Natural killer cell (primary cell): ENCODE measurements at places on chromosomes 11 and 22. TPM values are rescaled to one million over a fixed set of nuclear protein-coding genes. Genes with fewer than 3 reads are reported as not detected.

DNA sequence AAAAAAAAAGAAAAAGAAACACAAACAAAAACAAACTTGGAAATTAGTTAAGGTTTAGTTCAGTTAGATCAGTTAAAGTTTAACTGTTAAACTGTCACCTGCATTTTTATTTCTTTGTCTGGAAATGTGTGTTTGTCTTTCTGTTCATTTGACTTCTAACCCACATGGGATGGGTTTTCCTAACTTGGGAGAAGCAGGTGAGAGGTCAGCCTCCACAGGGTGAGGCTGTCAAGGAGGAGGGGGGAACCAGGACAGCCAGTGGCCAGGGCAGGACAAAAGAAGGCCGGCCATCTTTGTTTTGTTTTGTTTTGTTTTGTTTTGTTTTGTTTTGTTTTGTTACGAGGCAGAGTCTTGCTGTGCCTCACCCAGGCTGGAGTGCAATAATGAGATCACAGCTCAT lies 13.4 kb upstream of the GCAT start:
- DNase-seq, result no peak

DNA sequence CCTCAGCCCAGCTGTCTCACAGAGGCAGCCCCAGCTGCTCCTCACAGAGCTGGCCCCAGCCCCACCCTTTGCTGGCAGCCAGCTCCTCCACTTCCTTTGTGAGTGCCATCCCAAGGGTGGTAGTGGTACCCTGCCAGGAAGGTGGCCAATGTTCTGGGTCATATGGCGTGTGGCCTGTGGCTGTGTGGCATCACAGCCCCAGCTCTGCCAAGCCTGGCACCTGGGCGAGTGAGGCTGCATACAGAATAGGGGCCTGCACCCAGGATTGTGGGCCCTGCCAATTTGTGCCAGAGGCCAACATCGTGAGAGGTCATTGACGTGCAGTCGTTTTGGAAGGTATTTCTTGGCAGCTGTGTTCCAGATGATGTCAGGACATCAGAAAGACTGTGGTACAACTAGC lies 10.7 kb downstream of the TUB start:
- DNase-seq, result no peak

DNA sequence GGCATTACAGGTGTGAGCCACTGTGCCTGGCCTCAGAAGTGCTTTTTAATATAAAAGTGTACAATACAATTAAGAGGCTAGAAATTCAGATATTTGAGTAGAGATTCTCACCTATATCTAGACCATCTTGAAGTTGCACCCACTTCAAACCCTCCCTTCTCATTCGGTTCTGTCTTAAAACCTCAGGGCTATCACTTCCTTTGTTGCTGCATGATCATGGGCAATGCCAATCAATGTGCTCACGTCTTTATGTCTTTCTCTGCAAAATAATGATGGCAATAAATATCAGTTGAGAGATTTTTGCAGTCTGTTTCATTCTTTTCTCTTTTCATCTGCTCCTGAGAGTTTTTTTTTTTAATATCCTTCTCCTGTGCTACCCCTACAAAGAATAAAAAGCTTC lies 9.3 kb upstream of the NUP160 start:
- no peak for DNase-seq

The RAG2 gene
- total RNA-seq, result not detected

DNA sequence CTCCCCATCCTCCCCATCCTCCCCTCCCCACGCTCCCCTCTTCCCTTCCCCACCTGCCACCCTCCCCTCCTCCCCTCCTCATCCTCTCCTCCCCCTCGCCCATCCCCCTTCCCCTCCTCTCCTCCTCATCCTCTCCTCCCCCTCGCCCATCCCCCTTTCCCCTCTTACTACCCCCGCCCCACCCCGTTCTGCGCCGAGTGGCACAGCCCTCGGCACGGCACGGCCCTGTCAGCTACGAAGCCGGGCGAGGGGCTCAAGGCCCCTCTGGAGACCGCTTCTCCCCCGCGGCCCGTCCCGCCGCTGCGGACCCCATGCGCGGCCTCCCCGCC lies 449.9 kb downstream of the OPCML start:
- peak; percentile 8 for DNase-seq

DNA sequence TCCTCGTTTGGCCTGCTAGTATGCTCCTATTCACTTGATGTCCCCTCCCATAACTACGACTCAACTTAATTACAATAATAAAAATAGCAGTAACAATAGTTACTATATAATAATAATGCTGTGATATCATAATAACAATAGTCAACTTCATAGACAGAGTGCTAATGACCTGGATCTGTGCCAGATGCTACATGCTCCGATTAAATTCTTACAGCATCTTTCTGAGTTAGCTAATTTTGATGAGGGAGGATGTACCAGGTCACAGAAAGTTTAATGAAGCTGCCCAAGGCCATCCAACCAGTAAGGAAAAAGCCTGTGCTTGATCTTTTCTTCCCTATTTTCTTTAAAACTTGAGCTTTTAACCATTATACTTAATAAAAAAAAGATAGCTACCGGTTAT lies 413.4 kb upstream of the LRRC4C start:
- no peak for DNase-seq

DNA sequence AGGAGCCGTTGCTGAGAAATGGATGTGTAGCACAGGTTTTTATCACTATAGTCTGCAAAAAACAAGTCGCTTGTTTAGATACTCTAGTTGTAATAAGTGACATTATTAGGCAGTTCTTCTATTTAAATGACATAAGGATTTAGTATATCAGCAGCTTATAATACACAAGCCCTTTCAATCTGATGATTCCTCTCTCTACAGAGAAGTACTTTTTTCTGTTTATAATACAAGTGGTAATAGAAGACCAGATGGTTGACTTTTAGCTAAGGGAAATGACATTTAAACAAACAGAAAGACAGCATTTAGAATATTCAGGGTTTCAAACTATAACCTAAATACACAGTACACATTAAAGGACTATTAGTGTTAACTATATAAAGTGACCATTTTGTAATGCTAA lies 60.4 kb downstream of the IMMP1L start:
- DNase-seq, result no peak

The APOL5 gene
- not detected for total RNA-seq

DNA sequence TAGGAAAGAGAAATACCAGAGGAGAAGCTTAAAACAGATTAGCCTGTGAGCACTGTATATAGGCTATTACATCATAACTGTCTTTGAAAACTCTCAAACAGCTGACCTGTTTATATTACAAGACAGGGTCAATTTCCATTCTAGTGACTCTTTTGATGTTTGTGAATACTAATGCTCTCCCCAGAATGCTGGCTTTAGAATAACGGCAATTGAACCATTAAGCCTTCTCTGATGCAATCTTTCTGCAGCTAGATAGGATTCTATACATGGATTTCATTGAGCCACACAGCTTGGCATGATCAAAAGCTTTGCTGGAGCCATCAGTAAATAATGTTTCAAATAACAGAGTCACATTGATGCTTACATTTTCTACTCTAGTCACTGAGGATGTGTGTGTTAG lies 122.7 kb upstream of the FAT3 start:
- no peak for DNase-seq

DNA sequence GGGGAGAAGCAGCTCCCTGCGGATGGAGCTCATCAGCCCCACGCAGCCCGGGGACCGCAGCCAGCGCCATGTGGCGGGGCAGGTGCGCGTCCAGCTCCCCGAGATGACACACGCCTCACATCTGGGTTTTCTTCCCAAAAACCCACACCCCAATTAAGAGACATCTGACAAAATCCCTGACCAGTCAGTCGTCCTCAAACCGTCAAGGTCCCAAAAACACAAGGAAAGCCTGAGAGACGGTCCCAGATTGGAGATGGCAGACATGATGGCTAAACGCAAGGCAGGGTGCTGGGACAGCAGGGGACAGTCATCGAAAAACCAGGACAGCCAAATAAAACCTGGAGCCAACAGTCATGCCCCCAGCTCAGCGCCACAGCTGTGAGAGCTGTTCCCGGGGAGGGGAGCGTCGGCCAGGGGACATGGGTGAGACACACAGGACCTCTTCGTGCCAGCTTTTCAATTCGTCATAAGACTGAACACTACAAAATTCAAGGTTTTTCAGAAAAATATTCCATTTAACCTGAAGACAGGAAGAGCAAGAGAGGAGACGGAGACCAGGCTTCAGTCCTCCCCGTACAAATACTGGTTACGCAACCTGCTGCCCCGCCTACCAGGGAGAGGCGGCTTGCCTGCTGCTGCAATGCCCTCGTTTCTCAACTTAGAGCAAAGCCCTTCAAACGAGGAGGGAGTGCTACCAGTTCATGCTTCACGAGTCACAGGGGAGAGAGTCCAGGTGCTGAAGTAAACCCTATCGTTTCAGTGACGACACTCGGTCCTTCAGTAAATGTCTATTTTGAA lies 10.5 kb downstream of the TOLLIP start:
- DNase-seq, result no peak

The ALKBH8 gene
- 11.8 TPM for total RNA-seq

GRCh38 chr11:5531053-5531831 lies 14.7 kb upstream of the UBQLNL start:
- no peak for DNase-seq

- no peak for DNase-seq
Observed at GRCh38 chr11:61011950-61012736, 40.7 kb downstream of the CD6 start.

The FREY1 gene
- 6.8 TPM for total RNA-seq

DNA sequence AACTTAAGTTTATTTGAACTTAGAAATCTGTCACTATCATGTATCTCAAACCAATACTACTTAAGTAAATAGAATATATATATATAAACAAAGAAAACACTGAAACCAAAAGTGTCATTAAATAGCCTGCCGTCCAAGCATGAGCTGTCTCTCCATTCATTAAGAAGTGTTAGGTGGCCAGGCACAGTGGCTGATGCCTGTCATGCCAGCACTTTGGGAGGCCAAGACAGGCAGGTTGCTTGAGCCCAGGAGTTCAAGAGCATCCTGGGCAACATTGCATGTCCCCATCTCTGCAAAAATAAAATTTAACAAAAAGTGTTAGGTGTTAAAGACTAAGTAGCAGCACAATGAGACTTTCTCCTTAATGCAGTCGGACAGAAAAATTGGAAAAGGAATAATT lies 14.0 kb downstream of the CD6 start:
- no peak for DNase-seq

DNA sequence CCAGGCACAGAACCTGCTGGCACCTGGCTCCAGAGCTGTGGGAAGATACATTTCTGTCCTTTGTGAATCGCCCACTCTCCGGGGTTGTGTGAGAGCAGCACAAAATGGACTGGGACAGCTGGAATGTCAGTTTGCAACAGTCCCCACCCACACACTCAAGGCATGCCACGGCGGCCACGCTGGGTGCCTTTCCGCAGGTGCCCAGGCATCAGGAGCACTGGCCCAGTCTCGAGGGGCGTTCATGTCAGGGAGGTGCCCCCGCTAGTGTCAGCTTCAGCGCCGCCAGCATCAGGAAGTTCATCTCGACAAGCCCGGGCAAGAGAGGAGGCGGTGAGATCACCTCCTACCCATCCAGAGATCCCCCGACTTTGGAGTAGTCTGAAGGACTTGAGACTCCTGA lies 2.1 kb downstream of the TP53AIP1 start:
- DNase-seq, result no peak

- no peak for DNase-seq
Observed at GRCh38 chr22:43429426-43429825, 17.6 kb downstream of the MPPED1 start.

DNA sequence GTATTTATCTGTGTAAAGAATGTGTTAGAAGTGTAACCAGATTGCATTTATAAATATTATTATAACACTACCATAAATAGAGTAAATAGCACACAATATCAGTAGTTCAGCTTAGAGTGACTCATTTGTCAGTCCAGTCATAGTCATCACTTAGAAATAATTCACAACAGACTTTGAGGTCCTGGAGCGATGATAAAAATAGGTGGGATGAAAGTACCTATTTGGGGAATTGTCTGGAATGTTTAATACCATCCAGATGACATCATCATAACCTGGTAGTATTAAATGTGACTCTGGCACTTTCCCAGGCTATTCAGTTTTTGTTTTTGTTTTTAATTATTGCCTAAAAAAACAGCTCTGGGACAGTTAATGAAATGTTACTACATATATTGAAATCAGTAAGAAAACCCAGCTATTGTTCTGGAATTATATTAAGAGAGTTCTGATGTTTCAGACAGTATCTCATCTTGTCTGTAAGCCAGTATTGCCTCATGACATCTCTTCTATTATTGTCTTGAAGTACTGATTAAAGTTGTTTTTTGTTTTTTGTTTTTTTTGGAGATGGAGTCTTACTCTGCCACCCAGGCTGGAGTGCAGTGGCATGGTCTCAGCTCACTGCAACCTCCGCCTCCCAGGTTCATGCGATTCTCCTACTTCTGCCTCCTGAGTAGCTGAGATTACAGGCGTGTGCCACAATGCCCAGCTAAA lies 74.8 kb downstream of the SIK2 start:
- no peak for DNase-seq

The ANO9 gene
- 15.1 TPM for total RNA-seq

The TUB gene
- total RNA-seq, result not detected

The C11orf24 gene
- total RNA-seq, result 15.6 TPM

GRCh38 chr22:32480238-32480637 lies 5.6 kb downstream of the FBXO7 start:
- peak; percentile 16 for DNase-seq

The IL18 gene
- 13.8 TPM for total RNA-seq

The TRIM51 gene
- total RNA-seq, result not detected

The HEPHL1 gene
- not detected for total RNA-seq

- DNase-seq, result no peak
Observed at GRCh38 chr11:12241971-12242672, 131.7 kb downstream of the MICAL2 start.

The SCGB1A1 gene
- total RNA-seq, result not detected

The ZNRD2 gene
- 40.9 TPM for total RNA-seq

GRCh38 chr11:130546901-130547694 lies 98.7 kb downstream of the ADAMTS15 start:
- DNase-seq, result no peak

The MPZL3 gene
- total RNA-seq, result 6.7 TPM

DNA sequence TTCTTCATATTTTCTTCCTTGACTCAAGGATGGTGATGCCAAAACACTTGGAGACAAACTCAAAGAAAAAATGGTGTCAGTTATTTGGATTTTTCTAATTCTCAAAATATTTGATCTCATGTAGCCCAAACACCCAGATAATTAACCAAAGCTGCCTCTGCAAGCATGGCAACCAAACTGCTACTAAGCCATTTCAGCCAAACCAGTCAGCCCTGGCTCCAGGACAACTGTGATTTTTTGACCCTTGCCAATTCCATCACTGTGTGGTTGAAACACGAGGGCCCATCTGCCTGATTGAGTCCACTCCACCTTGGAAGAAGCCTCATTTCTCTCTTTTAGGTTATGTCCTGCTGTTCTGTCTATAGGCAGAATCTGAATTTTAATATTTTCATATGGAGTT lies 277.4 kb downstream of the BLID start:
- DNase-seq, result no peak

GRCh38 chr11:708511-708910 lies 2.5 kb downstream of the EPS8L2 start:
- DNase-seq, result no peak

DNA sequence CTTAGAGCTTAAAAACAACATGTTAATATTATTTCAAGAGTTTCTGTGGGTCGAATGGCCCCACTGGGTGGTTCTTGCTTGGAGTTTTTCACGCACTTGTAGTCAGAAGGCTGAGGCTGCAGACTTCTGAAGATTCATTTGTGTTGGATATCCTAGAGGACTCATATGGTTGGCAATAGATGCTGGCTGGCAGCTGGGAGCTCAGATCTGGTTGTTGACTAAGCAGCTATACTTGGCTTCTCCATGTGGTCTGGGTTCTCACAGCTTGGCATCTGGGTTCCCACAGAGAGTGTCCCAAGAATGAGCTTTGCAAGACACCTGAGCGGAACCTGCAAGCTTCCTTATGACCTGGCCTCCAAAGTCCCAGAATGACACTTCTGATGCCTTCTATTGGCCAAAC lies 163.9 kb upstream of the ZC3H12C start:
- no peak for DNase-seq

- no peak for DNase-seq
Observed at GRCh38 chr22:47615051-47615450, 852.6 kb downstream of the TBC1D22A start.
